ENCODE measurements at places on chromosomes 2 and 18.

DNA sequence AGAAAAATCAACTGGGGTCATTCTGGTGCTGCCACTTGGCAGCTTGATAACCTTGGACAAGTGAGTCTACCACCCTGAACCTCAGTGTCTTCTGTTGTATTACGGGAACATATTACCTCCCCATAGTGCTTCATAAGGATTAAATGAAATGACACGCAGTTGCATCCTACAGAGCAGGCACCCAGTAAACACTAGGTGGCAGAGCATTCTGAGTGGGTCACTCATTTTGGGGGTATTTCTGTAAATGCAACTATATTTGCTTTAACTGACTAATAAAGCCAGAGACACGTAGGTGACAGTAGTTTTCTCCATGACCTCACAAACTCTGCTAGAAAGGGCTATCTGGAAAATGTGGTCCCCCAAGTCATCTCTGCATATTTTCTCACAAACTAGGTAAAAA is 4.7 kb downstream of the CD226 start:
- DNase-seq, result no peak

DNA sequence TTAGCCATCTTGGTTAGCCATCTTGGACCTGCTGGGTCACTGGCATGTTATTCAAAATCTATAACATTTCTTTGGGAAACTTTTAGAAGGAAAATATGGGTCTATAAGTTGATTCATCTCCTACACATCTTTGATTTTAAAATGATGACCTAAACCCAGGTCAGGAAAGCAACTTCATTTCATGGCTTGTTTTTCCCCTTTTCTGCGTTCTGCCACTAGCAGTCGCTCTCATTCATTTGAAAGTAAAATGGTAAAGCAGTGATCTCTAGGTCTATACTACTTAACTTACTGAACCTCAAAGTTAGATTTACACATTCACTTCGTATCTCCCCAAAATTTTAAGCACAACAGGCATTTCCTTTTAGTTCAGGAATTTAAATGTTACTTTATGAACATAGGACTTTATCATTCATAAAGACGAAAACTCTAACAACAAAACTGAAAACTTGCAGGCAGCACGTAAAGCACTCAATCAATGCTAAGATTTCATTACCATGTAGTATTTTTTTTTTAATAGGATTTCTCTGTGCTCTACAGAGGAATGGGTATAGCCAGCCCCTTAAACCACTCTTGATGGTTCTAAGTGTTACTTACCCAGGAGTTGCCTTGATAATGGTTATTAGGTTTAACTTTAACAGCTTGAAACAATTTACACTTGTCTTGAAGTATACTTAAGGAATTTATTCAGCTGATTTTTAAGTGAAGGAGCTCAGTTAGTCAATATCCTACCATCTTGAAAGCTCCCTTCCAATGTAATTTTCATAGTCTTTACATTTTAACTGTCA is 62.5 kb downstream of the GORASP2 start:
- no peak for DNase-seq

- no peak for DNase-seq
Observed at GRCh38 chr2:204948822-204949221, 403.5 kb downstream of the PARD3B start.

- DNase-seq, result no peak
Observed at GRCh38 chr2:74007711-74008110, 23.0 kb downstream of the TET3 start.

DNA sequence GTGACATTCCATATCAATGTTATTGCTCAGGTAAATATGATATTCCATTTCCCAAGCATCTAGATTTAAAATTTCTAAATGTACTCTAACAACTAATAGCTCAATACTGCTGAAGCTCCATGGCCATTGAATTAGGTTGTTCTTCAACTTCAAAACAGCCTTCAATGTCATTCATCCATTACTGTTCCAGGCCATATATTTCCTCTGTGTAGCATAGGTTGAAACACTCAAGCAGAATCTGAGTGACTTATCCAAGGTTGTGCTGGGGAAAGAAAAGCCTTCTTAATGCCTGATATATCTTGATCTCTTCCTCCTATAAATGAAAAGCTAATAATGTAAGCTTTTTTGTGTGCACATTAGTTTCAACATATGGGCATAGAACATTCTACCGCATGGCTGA is 142.1 kb upstream of the ARL4C start:
- no peak for DNase-seq

- DNase-seq, result no peak
Observed at GRCh38 chr2:115796078-115796477, 1353.6 kb downstream of the DPP10 start.

GRCh38 chr2:174176898-174177297 is 71.4 kb downstream of the OLA1 start:
- DNase-seq, result no peak

DNA sequence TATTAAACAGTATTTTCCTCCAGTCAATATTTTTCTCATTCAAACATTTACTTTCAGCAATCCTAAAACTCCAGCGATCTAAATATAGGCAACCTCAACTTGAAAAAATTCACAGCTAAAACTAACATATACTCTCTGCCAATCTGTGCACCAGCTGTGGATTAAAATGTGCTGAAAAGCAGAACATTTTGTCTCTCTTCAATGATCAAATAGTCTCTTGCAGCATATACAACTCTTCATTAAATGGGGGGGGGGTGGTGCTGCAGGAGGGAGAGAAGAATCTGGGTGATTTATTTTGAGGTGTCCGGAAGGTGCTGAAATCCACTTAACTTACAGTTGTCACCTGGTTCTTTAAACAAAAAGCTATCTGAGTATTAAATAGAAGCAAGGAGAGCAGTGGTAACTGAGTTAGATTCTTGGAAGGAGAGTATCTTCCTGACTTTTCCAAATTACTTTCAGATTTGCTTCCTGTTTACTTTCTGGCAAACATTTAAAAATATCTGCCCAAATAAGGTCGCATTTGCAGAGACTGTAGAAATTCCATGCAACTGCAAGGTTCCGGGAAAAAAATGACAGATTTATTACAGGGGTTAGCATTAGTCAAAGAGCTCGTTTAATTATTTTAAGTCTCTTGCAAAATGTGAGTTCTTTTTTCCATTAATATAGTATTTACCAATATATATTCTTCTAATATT is 904.7 kb upstream of the ACVR2A start:
- DNase-seq, result peak; percentile 56

DNA sequence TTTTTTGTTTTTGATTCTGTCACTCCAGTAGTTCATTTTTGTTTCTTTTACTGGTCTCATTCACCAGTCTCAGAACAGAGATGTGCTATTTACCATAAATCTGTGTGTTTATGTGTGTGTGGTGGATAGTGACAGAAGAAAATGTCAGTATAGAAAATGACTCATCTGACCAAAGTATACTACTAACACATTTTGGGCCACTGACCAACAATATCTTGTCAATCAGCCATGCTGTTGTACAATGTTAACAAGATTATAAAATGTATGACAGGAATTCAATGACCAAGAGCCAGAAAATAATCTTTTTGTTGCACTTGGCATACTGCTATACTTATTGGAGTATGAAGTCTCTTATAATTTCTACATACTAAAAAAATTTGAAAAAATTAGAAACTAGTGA is 1081.4 kb upstream of the NRXN1 start:
- peak; percentile 90 for DNase-seq

GRCh38 chr2:37523814-37524362 is 147.6 kb downstream of the CDC42EP3 start:
- DNase-seq, result peak; percentile 88

DNA sequence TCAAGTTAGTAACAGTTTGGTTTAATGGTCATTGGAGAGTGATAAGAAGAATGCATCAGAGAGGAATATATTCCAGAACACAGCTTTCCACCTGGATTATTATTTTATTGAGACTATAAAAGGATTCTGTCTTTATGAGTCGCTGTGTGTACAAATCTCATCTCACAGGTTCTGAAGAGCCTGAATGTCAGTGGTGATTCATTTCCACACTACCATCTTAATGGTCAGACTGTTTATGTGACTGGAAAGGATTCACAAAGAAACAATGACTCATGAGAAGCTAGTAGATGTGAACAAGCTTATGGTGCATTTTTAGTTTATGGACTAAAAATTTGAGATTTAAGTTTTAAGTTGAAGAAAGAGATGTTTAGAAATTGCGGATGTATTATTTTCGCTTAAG is 685.4 kb upstream of the NRXN1 start:
- DNase-seq, result peak; percentile 78

DNA sequence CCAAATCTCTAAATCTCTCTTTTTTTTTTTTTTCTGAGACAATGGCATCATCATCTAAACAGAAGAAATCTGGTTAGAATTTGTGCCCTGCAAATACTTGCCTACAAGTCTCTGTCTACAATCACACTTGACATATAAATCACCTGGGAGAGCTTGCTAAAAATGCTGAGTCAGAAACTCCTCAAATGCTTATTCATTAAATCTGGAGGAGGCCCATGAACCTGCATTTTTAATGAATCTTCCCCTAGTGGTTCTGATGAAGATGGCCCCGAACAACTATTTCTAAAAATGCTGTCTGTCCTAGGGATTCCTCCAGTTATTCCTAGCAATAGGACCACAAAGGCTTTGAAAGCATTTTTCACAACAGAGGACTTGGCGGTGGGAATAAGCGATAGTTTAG is 1.6 kb upstream of the CSRNP3 start:
- no peak for DNase-seq

GRCh38 chr2:9634133-9634532 is 3.3 kb upstream of the YWHAQ start:
- DNase-seq, result no peak

DNA sequence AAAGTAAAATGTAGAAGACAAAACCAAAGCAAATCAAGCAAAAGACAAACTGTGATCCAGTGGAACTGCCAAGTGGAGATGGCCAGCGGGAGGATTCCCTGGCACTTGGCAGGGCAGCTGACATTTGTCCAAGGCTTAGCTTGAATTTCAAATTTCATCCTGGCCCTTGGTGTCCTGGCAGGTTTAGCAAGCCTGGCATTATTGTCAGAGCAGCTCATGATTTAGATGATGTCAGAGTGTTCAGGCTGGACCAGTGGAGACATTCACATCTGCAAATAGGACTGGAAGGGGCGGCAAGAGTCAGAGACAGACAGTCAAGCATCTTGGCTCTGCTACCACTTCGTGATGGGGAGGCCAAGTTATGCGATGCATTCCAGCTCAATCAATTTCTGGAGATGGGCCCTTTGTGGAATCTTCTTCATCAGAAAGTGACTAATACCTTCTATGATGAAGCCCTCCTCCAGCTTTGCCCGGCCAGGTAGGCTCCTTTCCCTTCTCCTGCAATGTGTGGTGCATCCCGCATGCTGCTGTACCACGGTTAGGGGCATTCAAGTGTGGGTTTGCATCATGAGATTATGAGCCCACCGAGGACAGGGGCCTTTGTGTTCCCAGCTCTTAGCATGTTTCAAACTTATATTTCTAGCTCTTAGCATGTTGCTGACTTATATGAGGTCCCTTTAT is 199.7 kb downstream of the ANKRD30B start:
- DNase-seq, result no peak

- DNase-seq, result no peak
Observed at GRCh38 chr2:5537180-5537688, 154.9 kb upstream of the SOX11 start.

DNA sequence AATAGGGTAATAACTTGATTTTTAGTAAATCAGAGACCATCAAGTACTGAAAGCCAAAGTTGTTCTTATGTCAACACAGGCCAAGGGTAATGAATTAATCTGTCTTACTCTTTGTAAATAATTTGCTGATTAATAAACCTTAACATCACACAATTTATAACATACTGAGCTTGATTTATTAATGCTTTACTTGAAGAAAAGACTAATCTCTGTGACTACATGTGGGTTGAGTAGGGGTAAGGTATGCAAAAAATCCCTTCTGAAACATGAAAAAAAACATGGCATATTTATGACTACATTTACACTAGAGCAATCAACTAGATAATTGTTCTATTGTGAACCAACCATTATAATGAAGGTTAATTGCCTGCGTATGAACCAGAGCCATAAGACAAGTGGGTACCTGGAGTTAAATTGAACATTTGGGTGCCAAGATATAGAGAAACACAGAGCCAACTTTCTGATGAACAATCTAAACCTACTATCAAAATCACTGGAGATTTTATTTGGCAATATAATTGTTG is 67.7 kb upstream of the GRB14 start:
- DNase-seq, result no peak

DNA sequence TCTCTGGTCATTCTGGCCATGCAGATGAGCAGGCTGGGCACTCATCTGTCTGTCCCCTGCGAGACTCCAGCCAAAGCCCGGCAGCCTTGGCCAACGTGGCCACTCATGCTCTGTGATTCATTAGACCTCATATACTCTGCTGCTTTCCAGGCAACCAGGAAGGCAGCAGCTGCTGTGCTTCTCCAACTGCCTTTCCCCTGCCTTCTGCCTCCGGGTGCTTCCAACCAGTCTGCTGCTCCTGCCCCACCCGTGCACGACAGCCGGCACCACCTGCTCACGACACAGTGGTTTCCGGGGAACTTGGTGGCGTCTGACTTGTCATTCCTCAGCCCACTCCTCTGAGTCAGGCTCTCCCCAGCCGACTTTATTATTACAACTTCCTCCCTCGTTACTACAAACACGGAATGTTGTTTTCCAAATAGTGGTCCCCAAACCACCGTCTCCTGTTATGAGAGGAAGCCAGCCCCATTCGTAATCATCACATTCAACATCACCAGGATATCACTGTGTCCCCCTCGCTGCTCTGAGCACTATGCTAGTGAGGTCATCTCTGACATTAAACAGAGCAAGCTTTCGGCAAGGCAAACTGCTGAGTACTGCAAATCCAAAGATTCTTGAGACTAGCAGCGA is 392.4 kb downstream of the ALK start:
- peak; percentile 57 for DNase-seq

- no peak for DNase-seq
Observed at GRCh38 chr2:56476509-56477071, 292.8 kb downstream of the CCDC85A start.

GRCh38 chr2:72276876-72277275 is 129.2 kb upstream of the CYP26B1 start:
- no peak for DNase-seq

GRCh38 chr2:106137731-106138521 is 56.2 kb downstream of the UXS1 start:
- no peak for DNase-seq

DNA sequence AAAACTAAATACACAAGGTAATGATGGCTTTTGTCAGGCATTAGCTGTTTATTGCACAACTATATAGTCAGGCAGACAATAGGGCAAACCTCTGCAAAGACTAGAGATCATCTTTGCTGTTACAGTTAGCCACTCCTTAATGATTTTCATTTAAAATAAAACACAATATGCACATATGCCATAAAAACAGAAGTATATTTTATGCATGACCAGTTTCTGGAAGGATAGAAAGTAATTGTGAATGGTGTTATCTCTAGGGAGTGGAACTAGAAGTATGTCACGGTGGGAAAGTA is 102.0 kb downstream of the CHN1 start:
- no peak for DNase-seq

GRCh38 chr2:23992931-23993330 is 17.0 kb upstream of the MFSD2B start:
- DNase-seq, result no peak

GRCh38 chr2:225756198-225756597 is 356.7 kb downstream of the NYAP2 start:
- no peak for DNase-seq

Measured in fibroblast of skin of scalp (primary cell).